ENCODE measurements at places on chromosomes 12 and 14.
A peak's percentile ranks its signal among the peaks of the same experiment; 100 is the strongest.

- DNase-seq: peak; percentile 47
These were observed 5.9 kb downstream of the GPR84 start for GRCh38 chr12:54358191-54358944.

DNA sequence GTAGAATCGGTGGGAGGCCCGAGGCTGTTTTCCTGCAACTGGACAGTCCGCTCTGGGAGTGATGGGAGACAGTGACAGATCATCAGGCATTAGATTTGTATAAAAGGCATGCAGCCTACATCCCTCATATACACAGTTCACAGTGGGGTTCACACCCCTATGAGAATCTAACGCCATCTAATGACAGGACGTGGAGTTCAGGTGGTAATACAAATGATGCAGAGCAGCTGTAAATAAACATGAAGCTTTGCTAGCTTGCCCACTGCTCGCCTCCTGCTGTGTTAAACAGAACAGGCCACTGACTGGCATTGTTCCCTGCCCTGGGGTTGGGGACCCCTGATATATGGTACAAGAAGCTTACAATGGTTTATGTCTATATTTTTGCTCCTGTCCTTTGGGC lies 179.0 kb downstream of the LRFN5 start:
- DNase-seq: no peak

- DNase-seq: no peak
These were observed 58.1 kb upstream of the CCND2 start for GRCh38 chr12:4215229-4216186.

DNA sequence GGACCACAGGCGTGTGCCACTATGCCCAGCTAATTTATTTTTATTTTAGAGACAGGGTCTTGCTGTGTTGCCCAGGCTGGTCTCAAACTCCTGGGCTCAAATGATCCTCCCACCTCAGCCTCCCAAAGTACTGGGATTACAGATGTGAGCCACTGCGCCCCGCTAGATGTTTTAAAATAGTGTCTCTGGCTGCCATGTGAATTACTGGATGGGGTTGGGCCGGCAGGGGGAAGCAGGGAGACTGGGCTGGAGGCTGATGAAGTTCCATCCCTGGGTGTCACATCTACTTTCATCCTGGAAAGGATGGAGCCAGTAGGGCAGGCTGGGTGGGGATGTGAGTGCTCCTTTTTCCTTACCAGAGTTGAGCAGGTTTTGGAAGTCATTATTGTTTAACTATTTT lies 46.1 kb downstream of the DNAH10 start:
- DNase-seq: no peak

DNA sequence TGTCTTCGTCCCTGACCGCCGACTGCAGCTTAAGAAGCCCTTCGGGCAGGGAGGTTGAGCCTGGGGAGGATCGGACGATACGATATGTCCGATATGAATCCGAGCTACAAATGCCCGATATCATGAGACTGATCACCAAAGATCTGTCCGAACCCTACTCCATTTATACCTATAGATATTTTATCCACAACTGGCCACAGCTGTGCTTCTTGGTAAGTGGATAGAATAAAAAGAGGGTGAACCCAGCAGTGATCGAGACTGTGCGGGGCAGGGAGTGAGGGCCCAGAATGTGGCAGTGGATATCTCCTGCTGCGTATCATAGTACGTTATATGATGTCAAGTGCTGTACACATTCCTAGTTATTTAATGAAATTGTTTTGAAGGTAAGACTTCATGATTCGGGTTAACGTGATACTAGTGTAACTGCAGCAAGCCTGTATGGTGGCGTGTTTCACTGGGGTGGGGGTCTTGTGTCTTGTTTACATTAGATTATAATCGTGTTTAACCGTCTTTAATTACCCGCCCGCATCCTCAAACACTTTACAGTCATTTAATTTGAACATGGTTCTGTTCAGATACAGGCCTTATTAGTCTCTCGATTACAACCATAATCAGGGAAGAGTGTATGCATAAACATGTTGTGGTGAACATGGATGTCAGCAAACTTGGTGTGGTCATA lies 1.3 kb downstream of the NAA30 start:
- peak; percentile 47 for DNase-seq

GRCh38 chr14:56205881-56206280 lies 87.7 kb downstream of the PELI2 start:
- DNase-seq: peak; percentile 14

- no peak for DNase-seq
These were observed 59.8 kb downstream of the DIO3 start for GRCh38 chr14:101620821-101621785.
